ENCODE measurements at places on chromosomes 2 and 18.
A peak's percentile ranks its signal among the peaks of the same experiment; 100 is the strongest.

DNA sequence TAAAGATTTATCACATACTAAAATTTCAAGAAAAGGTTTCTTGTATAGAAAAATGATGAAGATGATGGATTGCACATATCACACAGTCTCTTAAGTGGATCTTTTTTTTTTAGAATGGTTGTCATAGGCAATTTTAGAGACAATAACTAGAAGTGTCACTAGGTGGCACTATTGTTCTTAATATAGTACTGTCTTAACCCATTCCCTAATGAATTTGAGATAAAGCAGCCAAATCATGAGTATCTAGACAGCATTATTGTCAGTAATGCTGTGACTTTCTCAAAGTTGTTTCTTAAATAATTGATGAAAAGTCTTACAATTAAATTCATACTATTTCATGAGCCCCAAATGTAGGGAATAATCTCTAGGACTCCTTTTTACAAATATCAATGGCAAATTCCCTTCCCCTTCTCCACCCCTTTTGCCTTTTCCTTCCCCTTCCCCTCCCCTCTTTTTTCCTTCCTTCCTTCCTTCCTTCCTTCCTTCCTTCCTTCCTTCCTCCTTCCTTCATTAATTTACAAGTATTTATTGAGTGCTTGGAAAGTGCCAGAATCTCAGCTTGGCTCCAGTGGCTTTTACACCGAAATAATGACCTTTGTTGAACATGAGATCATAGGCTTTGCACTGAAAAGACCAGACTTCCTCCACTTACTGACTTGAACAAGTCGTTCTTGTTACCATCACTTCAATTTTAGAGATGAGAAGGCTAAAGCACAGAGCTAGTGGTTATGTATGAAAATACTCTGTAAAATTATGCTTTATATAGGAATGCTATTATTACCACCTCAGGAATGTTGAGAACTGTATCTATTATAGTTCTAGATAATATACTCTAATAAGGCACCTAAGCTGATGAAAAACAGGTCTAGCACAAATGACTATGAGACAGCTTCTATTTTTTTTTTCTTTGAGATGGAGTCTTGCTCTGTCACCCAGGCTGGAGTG lies 19.8 kb downstream of the MYL12B start:
- DNase-seq, result no peak

DNA sequence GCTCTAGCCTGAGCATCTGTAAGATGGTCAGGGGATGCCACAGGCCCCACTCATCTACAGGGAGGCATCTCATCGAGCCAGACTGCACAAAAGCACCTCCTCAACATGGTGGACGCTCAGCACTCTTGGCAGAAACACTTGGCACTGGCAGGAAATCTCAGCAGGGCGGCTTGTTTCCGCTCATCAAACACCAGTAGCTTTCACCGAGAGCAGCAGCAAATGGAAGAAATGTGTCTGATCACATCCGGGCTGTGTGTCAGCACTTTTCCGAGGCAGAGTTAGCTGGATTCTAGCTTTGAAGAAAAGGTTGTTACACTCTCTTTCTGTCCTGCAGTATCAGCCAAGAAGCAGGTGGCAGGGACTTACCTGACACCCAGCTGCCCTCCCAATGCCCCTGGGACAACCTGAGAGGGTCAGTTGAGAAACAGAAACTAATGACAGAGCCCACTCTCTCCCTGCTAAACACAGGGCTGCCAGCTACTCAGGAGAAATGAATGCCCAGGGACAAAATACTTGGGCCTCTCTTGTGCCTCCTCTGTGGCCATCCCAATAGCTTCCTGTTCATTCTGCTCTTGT lies 68.9 kb upstream of the FZD7 start:
- no peak for DNase-seq

GRCh38 chr18:2983296-2983695 lies 29.6 kb downstream of the LPIN2 start:
- no peak for DNase-seq

GRCh38 chr2:97801028-97801427 lies 87.7 kb downstream of the ZAP70 start:
- no peak for DNase-seq

DNA sequence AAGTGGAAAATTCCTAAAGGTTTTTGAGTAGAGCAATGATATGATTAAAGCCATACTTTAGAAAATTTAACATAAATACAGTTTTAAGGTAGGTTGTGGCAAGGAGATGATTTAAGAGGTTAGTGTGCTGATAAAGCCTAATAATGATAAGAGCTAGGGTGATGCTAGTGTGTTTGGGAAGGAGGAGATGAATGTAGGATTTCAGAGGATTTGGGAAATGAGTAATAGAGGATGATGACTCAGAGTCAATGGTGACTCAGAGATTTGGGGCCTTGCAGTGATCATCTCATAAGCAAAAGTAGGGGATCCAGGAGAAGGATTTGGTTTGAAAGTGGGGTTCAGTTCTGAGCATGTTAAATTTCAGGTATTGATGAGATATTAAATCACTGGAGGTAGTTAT lies 23.3 kb downstream of the STAMBP start:
- no peak for DNase-seq

- DNase-seq, result peak; percentile 79
These were observed 13.5 kb upstream of the CNOT11 start for GRCh38 chr2:101238930-101239759.

GRCh38 chr2:201432038-201432620 lies 19.1 kb downstream of the TRAK2 start:
- peak; percentile 50 for DNase-seq

- DNase-seq, result no peak
These were observed 30.9 kb upstream of the RNF149 start for GRCh38 chr2:101339266-101339880.

DNA sequence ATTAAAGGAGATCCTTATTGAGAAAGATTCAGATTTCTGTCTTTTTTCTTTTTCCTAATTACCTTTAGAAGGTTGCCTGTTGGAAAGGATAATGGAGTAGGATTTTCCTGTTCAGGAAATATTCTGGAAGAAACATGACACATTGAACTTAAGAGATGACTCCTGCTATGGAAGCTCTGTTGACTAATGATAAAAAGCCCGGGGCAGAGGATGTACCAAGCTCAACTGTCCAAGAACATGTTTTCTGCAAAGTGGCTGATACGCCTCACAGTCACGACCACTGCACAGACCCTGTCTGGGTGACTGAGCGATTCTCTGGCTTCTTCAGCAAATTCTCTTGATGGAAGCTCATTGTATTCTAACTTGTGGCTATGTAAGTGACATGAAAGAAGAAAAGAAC lies 86.2 kb upstream of the THOC1 start:
- DNase-seq, result no peak

DNA sequence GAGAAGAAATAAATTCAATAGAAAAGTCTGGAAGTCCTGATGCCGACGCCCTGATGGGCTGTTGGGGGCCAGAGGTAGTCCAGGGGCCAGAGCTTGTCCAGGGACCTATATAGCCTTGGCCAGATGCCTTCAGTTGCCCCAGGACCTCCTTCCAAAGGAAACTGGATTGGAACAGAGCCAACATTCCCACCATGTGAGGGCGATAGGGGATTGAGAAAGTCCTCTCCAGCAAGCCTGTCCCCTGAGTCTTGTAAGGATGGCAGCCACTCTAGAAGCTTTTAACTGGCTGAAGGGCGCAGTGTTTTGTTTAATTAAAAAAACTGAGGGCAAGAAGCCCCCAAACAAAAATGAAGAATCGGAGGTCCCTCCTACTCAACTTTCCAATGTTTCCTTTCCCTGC lies 54.9 kb upstream of the CDCA7 start:
- DNase-seq, result no peak

DNA sequence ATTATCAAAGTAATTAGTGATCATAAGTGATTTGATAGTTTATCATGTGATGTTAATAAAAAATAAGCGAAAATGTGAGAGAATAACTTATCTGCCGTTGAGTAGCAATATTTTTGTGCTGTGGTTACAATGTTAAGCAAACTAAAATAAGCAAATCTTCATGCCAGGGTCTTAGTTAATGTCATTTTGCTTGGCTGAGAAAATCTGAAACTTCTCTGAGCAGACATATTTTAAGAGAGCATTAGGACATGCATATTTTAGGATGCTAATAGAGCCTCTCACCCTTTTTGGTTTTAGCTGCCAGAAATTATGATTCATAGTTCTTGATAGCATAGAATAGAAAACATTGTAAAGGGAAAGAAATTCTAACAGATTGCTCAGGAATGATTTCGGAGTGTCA lies 233.5 kb upstream of the ZEB2 start:
- DNase-seq, result no peak
